NCI-H2029 (cell line): ENCODE measurements at places on chromosomes 1 and 21.

GRCh38 chr1:207282058-207282457 is 39.4 kb upstream of the CD55 start:
- DNase-seq, result no peak

DNA sequence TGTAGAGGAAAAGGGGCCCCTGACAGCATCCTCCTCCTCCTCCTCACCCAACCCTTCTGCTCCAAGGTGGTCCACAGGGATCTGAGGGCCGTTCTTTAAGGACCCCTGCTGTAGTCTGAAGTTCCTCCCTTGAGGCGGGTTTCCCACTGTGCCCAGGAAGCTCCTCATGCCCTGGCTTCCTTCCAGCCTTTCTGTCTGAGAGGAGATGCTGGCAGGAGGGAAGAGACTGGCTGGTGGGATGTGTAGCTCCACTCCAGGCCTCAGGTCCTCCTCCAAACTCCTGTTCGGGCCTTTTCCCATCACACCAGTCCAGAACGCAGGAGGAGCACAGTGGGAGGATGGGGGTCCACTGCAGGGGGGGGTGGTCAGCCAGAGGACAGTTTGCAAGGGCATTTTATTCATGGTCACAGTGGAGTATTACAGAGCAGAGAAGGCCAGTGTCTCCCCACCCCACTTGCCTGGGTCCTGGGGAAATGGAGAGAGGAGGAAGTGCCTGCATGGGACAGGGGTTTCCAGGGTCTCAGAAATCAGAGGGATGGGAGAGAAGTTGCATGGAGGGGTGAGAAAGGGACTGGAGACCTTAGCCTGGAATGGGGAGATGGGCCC is 7.8 kb downstream of the ETV3L start:
- DNase-seq, result no peak

DNA sequence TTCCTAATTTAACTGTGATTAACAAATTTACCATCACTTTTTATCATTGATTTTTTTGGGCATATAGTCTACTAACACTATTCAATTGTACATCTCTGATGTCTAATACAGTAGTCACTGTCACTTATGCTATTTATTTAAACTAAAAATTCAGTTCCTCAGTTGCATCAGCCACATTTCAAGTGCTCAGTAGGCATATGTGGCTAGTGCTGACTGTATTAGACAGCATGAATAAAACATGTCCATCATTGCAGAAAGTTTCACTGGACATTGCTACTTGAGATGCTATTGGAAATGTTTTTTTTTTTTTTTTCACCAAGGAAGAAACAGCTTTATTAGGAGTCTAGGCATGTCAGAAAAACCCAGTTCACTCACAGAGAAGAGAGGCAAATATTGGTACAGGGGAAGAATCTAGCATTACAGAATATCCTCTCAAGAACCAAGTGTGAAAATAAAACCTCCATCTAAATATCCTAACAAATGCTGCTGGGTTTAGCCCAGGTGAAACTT is 108.1 kb upstream of the GNG4 start:
- DNase-seq, result no peak

DNA sequence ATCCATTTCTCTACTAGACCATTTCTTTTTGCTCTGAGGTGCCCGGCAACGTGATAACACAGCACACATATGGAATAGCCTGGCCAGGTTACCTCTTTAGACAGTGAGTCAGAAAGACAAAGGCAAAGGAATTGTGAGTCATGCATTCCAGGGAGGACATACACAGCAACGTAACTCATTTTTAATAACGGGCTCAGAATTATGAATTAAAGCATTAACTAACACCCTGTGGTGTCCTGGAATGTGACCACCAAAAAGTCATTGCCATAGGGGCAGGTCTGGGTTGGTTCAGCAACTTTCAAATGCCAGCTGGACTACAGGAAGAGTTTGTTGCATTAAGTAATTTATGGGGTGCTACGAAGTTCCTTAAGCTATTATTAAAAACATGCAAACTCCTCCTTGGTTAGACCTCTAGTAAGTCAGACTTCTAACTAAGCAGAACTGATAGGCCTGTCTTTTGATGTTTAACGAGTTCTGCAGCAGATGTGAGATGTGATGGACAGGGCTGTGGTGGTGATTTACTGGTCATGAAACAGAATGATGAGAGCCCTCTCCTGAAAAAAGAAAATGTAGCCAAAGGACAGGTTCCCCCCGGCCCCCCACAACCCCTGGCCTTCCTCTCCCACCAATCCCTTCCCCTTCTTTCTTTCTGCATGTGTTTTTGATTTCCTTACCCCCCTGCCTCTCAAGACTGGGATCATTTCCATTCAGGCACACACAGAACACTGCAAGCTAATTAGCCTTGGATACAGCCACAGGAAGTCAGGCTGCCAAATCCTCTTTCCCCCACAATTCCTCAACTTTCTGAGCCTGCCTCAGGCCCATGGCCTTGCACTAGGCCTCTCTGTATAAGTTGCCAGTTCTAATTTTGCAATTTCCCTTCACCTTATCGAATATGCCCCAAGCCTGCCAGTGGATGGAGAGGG is 88.9 kb upstream of the HAO2 start:
- DNase-seq, result no peak

GRCh38 chr1:150498342-150498741 is 9.6 kb upstream of the ECM1 start:
- DNase-seq, result no peak

GRCh38 chr21:36613554-36613953 is 85.4 kb upstream of the SIM2 start:
- no peak for DNase-seq

DNA sequence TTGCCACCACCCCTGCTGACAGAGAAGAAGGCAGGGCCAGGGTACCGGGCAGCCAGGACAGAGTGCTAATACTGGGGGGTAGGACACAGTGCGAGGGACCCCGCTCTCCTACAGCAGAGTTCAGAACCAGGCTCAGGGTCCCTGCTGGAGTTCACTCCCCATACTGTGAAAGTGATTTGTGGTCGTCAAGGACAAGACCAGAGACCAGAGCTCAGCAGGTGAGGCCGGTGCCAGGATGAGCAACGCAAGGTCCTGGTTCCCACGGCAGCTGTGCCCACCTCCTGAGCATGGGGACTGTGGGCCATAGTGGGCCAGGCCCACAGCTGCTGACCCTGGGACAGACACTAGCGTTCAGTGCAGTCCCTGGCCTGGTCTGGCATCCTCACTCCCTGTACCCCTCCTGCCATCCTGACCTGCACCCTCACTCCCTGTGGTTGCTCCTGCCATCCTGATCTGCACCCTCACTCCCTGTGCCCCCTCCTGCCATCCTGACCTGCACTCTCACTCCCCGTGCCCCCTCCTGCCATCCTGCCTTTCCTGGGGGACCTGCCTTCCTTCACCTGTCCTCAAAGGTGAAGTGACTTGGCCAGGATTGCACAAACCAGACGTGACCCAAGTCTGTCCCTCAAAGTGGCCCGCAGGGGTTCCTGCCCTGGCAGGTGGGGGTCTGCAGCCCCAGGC is 13.8 kb upstream of the PTTG1IP start:
- DNase-seq, result no peak

GRCh38 chr1:205041001-205041715 is 1.9 kb upstream of the CNTN2 start:
- no peak for DNase-seq

- no peak for DNase-seq
Observed at GRCh38 chr1:228964178-228965089, 229.2 kb downstream of the RHOU start.
